ENCODE measurements at places on chromosomes 5 and 9.

DNA sequence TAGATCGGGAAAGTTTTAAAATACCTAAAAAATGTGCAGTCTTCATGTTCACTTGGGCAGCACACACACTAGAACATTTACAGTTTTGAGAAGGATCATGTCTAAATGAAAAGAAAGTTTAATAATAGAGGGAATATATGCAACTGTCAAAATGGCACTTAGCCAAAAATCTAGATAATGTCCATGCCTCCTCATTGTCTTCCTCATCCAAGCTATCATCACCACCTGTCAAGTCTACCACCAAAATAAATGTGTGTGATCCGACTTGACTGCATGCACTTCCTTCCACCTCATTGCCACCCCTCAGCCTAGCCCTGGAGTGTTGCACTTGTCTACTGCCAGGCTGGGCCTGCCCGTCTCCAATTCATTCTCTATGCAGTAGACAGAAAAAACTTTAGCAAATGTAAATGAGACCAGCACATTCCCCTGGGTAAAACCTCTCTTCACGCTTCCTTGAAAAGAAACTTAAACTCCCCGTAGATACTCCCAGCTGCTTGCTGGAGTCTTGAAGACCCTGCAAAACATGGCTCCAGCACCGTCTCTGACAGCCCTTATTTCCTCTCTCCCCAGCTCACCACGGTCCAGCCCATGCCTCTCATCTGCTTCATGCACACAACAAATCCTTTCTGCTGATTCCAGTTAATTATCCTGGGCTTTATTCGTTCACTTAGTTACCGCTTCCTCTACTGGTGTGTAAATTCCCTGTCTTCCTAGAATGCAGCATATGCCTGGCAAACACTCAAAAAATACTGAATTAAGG lies 66.9 kb downstream of the FANCC start:
- no peak for ATAC-seq

DNA sequence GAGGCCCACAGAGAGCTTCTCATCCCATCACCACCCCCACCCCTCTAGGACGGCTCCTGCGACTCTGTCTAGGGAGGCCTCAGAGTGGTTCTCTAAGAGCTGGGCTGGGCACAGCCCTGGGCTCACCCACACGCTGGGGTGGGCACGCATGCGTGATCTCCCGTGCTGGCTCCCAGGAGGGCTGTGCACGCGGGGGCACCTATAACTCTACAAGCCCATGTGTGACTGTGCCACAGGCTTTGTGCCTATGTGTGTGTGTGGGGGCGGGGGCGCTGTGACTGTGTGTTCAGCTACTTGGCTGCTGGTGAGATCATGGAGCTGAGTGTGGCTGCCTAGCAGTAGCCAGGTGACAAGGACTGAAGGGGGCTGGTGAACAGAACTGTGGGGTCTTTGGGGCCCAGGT lies 32.2 kb downstream of the NDUFA8 start:
- ATAC-seq = no peak

DNA sequence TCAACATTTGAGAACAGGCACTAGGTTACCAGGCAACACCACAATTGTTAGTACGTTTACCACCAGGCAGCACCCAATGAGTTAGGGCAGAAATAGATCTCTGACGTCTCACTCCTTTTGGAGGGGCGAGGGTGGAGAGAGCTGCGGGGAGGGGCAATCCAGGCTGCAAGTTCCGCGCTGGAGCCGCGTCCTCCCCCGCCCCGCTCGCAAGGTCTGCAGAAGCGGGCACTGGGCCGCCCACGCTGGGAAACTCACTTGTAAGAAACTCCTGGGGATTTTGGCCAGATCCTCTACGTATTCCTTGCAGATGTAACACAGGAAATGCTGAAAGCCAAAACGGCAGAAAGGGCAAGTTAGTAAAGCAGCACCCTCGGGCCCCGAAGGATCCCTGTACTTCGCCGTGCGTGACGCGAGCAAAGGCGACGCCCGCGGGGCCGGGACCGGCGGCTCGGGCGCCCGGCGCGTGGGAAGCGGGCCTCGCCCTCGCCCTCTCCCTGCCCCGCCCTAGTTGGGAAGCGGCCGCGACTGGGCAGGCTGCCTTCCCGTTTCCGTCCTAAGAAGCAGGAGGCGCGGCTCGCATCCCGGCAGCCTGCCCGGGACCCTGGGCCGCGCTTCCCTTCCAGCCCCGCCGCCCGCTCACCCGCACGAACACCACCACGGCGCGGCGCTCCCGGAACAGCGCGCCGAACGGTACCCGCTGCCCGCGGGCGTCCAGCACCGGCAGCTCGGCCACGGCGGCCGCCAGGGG lies 493 bp downstream of the PRXL2C start:
- ATAC-seq = peak; percentile 57

GRCh38 chr5:124868676-124869075 lies 122.2 kb upstream of the ZNF608 start:
- ATAC-seq = no peak

- no peak for ATAC-seq
Measured at GRCh38 chr9:117644133-117644931, 59.9 kb upstream of the TLR4 start.

- no peak for ATAC-seq
Measured at GRCh38 chr5:172549696-172550095, 91.4 kb upstream of the NEURL1B start.

GRCh38 chr5:14181299-14181968 lies 38.3 kb downstream of the TRIO start:
- no peak for ATAC-seq

- ATAC-seq = peak; percentile 88
Measured at GRCh38 chr9:112180387-112180881, 5.3 kb upstream of the SUSD1 start.

DNA sequence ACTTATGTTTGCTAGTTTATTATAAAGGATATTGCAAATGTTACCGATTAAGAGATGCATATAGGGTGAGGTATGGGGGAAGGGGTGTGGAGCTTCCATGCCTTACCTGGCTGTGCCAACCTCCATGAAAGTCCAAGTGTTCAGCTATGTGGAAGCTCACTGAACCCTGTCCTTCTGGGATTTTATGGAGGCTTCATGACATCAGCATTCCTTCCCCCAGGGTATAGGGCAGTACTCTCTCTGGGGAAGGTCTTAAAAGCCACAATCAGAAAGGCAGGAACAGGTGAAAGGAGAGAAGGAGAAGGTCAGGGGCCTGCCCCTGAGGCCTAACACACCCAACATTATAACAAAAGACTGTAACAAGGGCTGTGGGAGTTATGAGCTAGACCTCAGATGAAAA lies 592.6 kb downstream of the PDE4D start:
- no peak for ATAC-seq

DNA sequence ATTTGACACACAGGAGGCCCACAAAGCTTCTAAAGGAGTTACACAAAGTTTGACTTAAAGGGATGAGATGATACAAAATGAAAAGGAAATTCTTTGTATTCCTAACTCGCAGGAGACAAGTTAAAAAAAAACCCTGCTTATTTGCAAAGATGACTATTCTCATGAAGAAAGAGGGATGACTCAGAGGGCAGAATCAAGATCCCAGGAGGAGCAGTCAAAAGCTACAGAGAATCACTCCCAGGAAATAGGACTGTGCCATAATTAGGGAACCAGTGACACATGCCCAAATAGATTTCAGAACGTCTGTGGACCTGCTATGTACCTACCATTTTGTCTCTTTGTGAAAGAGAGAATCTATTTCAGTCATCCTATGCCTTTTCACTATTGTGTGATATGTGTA lies 103.5 kb upstream of the ARRDC3 start:
- no peak for ATAC-seq

DNA sequence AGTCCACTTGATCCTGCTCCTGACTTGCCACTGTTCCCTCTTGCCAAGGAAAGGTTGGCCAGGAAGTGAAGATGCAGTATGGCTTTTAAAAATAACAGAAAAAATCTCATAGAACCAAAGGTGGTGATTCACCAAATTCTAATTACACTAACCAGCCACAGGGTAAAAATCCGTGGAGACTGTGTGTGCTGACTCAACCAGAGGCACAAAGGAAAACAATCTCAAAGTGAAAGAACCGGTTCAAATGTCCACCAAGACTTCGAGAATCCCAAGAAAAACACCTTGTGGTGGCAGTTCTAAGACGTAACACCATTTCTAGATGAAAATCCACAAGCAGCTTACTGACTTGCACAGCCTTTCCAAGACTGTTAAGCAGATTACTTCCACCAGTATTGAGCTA lies 279.1 kb downstream of the TLE1 start:
- ATAC-seq = no peak

GRCh38 chr5:142360607-142361120 lies 35.8 kb upstream of the SPRY4 start:
- ATAC-seq = no peak

DNA sequence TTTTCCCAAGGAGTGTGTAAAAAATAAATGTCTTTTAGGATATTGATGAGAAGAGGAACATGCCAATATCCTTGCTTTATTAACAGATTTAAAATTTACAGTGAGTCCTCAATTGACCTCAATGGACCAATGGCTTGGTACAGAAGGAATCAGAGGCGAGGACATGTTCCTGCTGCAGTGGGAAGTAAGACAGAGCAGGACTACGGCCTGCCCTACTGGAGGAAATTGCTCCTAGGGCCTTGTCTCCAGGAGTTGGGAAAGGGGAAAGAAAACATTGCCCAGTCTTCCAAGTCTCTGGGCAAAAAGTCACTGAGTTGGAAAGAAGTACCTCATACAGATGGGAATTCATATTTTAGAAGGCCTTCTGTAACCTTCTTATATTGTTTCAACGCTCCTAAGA lies 33.1 kb upstream of the UGT3A2 start:
- no peak for ATAC-seq

DNA sequence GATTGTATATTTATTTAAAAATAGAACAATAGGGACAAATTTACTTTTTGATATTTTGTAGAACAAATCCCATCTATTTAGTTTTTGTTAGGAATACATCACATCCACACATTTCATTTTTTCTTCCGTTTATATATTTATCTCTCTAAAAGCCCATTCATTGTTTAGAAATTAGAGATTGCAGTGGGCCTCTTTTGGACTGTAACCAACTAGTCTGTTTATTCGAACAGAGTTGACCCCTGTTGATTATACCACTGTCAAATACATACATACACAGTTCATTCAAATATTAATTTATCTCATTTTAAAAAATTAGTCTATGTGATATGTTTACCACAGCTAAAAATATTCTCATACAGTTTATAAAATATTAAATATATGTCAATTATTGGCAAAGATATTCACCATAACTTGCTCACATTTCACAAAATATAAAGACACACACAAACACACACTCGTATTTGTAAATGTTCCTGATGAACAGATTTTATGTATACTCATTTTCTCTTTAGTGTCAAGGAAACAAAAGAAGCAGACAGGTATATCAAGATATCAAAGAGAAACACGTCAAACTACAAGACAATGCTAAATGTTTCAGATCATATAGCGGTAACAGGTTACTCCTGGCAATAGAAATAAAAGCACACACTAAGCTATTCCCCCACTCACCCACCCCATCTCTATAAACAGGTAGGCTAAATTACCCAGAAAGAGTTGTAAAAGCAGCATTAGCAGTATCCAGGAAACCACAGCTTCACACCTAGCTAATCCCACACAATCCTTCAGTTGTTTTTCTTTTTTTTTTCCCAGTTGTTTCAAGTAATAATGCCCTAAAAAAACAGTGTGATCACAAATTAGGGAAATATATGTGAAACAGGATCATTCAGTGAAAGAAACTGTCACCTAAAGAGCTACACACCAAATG lies 283.9 kb downstream of the ADAMTS6 start:
- no peak for ATAC-seq

Data from activated CD4-positive, CD25-positive, alpha-beta regulatory T cell treated with anti-CD3 and anti-CD28 coated beads, Interleukin-2, amount 50 U/mL, for 24 hours (primary cell).